ENCODE measurements at places on chromosomes 5 and 9. TPM values are rescaled to one million over a fixed set of nuclear protein-coding genes. Genes with fewer than 3 reads are reported as not detected.

The DNAI1 gene
- total RNA-seq: not detected

The ANGPTL2 gene
- total RNA-seq: 0.07 TPM

The MRPL50 gene
- 10.8 TPM for total RNA-seq

The CENPH gene
- total RNA-seq: 19.6 TPM

The UBE2QL1 gene
- total RNA-seq: 0.39 TPM

The DHX29 gene
- total RNA-seq: 21.1 TPM

The CATSPER3 gene
- total RNA-seq: 1.5 TPM

The TOMM5 gene
- total RNA-seq: 83.9 TPM

The ADGRD2 gene
- total RNA-seq: not detected

The AFAP1L1 gene
- total RNA-seq: not detected

The ATP10B gene
- total RNA-seq: not detected

The ARSI gene
- not detected for total RNA-seq

The RETREG1 gene
- 39.9 TPM for total RNA-seq

The MTAP gene
- total RNA-seq: 42.3 TPM

The PAEP gene
- total RNA-seq: not detected

The GARIN3 gene
- not detected for total RNA-seq

The CNTNAP3B gene
- total RNA-seq: not detected

The FRMD3 gene
- 0.54 TPM for total RNA-seq

The SLC34A1 gene
- total RNA-seq: 0.32 TPM

The FUBP3 gene
- 52.3 TPM for total RNA-seq

The GDNF gene
- total RNA-seq: not detected
